ENCODE measurements at places on chromosomes 4 and X.

GRCh38 chrX:151698485-151698884, 3.2 kb downstream of the PRRG3 start:
- DNase-seq = no peak

DNA sequence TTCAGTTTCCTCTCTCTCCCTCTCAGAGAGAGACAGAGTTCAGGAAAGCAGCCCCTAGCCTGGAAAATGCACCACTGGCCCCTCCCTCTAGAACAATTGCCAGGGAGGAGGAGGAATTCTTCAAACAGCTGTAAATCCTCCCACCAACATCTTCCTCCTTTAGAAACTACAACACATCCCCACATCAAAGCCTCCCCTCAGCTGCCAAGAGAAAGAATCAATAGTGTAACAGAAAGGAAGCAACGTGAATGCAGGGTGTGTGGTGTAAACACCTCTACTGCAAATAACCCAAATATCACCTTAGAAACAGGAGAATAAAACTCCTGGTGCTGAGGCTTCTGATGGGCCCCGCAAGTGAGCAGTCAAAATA, 249.9 kb upstream of the GATB start:
- no peak for DNase-seq

DNA sequence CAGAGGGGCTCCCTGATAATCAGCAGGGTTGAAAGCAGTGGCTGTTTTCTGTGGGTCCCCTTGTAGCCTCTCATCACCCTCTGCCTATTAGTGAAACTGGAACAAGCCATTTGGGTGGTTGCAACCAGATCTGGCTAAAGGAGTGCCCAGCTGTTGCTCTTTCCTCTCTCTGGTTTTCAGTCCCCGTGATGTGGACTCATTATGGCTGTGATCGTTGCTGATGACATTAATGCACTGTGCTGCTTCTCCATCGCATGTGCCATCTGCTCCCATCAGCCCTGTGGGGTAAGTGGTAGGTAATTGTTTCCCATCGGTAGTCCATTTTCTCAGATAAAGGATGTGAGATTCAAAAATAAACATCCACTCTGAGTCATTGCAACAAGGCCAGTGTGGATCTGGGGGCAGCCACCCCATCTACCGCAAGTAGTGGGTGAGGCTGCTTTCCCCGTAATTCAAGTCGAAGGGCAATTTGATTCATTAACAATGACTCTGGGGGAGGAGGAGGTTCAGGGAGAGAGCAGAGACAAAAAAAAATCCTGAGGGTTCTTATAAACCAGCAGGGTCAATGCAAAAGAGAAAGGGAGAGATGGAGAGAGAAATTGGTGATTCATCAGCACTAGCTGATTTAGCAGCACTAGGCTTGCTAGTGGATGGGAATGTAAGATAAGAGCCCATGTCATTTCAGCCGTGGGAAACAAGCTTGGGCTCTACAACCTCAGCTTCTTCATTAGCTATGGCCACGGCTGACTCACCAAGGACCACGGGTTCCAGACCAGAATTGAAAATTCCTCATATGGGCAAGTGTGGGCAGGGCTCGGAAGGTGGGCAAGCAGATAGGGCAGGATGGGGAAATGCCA, 357.8 kb downstream of the MID1IP1 start:
- no peak for DNase-seq

DNA sequence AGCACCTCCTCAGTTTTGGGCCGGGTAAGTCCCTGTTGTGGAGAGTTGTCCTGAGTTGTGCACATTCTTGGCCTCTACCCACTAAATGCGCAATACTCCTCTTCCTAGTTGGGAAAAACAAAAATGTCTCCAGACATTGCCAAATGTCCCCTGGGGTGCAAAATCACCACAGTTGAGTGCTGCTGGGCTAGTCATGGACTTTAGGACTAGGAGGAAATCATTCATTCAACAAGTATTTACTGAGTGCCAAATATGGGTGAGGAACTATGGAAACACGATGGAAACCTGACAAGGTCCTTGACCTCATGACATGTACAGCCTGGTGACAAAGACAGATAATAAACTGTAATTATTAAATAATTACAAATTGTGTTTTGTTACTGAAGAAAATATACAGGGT, 71.6 kb downstream of the STX18 start:
- no peak for DNase-seq

DNA sequence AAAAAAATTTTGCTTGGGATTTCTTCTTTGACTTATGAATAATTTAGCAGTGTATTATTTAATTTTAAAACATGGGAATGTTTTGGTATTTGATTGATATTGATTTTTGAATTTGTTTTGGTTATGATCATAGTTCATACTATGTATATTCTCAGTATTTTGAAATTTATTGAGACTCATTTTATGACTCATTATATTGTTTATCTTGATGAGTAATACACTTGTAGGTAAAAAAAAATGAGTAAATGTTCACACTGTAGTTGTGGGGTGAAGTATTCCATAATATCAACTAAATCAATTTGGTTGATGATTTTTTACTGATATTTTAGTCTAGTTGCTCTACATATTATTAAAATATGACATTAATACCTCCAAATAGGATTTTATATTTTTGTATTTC, 1142.2 kb downstream of the ADGRL3 start:
- no peak for DNase-seq

DNA sequence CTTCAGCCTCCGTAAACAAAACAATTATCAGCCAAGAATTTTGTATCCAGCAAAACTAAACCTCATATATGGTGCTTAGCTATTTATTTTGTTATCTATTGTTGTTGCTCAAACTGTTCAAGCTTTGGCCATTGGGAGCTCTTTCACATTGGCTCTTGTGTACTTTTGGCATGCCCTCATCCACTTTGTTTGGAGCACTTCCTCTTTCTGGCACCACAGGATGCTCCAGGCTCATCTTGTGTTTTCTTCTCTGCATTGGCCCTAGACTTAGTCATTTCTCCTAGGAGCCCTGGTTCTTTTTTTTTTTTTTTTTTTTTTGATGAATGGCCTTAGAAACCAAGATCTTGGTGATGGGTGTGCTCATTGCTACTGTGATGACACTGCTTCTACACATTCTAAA, 74.5 kb downstream of the DIPK2B start:
- no peak for DNase-seq

DNA sequence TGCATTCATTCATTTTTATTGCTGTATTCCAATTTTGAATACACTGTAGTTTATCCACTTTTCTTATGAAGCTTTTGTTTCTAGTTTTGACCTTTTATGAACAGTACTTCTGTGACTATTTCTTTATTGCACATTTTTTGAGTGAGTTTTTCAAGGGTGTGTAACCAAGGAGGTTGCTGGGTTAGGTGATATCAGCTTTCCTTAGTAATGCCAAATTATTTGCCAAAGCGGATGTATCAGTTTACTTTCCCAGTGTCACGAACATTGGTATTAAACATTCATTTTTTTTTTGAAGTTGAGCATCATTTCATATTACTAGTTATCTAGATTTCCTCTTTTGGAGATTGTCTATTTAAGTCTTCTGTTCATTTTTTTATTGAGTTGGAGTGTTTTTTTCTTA, 32.9 kb downstream of the STIM2 start:
- DNase-seq = no peak

DNA sequence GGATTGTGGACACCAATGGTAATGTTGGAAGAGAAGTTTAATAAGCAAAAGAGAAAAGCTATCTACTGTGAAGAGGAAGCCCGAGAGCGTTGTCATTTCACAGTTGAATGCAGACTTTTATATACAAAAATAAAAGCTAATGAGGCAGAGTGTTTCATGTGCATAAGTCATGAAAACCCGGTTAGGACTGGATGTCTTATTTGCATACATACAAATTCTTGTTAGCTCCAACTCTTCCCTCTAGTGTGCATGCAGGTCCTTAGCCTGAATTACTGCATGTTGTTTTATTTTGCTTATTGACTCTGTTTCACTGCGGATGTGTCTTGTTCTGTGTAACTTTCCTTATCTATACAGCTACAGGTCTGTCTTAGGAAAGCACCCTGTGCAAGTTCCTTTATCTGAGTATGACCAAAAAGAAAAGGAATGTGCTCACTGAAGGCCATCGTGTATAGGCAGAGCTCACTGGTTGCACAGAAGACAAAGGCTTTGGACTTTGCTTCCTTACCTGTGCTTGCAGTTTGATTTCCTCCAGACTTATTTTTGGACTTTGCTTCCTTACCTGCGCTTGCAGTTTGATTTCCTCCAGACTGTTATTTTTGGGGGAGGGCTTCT, 25.1 kb upstream of the UGT2B11 start:
- no peak for DNase-seq

- no peak for DNase-seq
Measured at GRCh38 chr4:55255179-55255578, 90.9 kb upstream of the SRD5A3 start.

DNA sequence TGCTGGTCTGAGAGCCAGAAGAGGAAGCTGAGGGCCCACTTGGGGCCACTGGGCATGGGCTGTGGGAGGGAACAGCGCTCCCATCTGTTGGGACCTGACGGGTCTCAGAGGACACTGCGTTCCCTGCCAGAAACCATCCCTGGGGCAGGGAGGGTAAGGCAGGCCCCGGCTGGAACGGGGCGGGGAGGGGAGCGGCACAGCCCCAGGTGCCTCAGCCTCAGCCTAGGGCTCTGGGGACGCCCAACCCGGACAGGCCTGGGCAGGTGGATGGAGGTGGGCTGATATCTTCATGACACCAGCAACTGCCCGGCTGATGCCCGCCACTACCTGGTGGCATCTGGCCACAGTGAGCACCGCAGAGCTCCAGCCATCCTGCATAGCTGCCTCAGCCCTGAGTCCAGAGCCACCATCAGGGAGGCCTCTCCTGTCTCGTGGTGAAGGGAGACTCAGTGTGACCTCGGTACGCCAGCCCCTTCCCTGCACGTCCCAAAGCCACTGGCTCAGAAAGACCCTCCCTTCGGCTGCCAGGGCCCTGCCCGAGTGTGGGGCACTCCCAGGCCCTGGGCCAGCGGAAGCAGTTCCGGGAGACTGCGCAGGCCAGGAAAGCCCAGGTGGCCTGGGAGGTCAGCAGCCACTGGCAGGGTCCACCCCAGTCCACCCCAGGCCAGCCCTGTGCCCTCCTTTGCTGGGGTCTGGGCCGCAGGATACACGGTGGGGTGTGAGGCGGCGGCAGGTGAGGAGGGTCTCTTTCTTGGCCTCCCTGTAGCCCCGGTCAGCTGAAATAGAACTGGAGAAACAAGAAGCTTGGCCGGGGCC, 34.6 kb upstream of the FGFR3 start:
- no peak for DNase-seq

- no peak for DNase-seq
Measured at GRCh38 chr4:187124331-187124730, 400.7 kb upstream of the FAT1 start.

- no peak for DNase-seq
Measured at GRCh38 chr4:122739174-122739573, 6.7 kb downstream of the BBS12 start.

DNA sequence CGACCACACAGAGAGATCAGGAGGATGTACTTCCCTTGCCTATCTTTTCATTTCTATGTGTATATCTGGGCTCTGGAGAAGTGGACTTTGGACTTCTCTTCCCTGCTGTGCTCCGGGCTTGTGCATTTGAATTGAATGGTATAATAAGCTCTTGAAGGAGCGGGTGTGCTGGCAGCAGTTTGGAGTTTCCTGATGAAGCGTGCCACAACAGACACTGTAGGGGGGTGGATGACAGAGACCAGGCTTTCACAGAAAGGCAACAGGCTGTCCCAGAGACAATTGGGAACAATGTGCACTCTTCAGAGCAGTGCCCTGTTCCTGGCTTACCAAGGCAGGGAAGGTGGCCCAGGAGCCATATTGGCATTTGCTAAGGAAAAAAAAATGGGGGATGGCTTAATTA, 170.1 kb downstream of the FRMPD4 start:
- DNase-seq = no peak

DNA sequence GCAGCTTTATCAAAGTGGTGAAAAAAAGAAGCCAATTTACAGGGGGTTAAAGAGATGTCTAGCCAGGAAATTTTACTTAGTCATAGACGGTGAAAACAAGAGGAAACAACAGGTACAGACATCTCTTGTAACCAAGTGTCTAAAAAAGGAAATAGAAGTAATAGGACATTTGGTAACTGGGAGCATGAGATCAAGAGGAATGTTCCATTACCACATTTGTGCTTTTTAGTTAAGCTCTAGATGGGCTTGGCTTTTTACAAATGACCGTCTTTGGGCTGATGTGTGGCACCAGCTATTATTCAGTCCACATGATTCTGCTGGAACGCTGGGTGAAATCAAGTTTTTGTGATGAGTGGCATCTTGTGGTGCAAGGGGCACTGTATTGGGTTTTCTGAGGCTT, 179.5 kb downstream of the SMIM20 start:
- DNase-seq = peak; percentile 74

DNA sequence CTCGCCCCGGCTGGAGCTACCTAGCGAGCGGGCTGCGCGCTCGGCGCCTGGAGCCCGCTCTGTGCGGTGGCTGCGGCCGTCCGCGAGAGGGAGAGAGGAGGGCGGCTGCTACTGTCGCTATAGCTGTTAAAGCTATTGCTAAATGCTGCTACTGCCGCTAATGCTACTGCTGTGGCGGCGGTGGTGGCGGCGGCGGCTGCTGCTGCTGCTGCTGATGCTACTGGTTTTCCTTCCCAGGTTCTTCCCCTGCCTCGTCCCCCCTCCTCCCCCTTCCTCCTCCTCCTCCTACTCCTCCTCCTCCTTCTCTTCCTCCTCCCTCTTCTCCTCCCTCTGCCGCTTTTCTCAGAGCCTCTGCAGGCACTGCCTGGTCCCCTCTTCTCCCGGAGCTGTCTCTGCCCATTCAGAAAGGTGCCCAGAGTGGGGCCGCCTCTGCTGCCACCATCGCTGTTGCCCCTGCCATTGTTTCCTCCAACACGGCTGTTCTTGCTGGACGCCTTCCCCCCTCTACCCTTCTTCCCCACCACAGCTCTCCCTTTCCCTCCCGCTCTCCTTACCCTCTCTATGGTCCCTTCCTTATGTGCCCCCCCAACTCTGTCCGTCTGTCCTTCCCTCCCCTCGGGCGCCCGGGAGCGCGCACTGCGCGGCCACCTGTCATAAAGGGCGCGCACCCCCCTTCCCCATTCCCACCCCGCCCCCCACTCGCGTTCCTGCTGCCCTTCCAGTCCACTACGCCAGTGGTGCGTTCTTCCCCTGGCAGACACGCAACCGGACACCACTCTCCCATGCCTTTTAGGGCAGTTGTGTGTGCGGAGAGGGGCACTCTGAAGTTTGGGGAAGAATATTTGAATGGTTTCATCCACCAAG, at the start of gene NEXMIF:
Gene NEXMIF, minus strand, starts transcription at position 228 of the 864 bp plus-strand sequence.
- DNase-seq = no peak

GRCh38 chr4:16883806-16884205, 14.6 kb downstream of the LDB2 start:
- DNase-seq = no peak

GRCh38 chr4:110454441-110454840, 21.5 kb upstream of the ENPEP start:
- DNase-seq = no peak
